Lung (tissue), 17 donors: ENCODE measurements at places on chromosomes 16 and 17.

DNA sequence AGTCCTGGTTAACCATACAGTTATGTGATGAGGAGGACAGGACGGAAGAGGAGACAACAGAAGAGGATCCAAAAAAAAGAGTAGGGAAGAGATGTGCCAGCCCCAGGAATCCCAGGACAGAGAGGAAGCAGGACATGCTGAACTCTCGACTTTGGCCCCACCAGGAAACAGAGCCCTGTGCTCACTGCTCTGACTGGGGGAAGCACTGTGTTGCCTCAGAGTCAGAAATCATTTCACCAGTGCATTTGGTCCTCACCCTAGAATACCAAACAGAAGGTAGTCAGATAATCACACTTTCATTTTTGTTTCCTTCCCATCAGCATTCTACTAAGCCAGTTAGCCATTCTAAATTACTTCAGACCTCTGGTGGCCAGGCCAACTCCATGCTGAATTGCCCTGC, 421.0 kb upstream of the CDH5 start:
- H3K36me3 ChIP-seq = no peaks in the 10 kb centered on the region
- H3K4me3 ChIP-seq = no peak overlapping the region
- no peak overlapping the region for H3K27ac ChIP-seq
- no peaks in the 10 kb centered on the region for H3K4me1 ChIP-seq

GRCh38 chr16:8075271-8075670, 515.0 kb downstream of the TMEM114 start:
- H3K27me3 ChIP-seq = no peaks in the 10 kb centered on the region
- H3K4me1 ChIP-seq = no peaks in the 10 kb centered on the region
- H3K36me3 ChIP-seq = no peaks in the 10 kb centered on the region
- DNase-seq = no peak
- H3K4me3 ChIP-seq = no peak overlapping the region

- no peak overlapping the region for H3K27ac ChIP-seq
- no peaks in the 10 kb centered on the region for H3K27me3 ChIP-seq
- peaks cover 25% of the 10 kb centered on the region for H3K36me3 ChIP-seq
- no peak overlapping the region for H3K4me3 ChIP-seq
- no peaks in the 10 kb centered on the region for H3K4me1 ChIP-seq
- no peak for DNase-seq
These were observed 29.7 kb downstream of the KATNB1 start for GRCh38 chr16:57765160-57765728.

DNA sequence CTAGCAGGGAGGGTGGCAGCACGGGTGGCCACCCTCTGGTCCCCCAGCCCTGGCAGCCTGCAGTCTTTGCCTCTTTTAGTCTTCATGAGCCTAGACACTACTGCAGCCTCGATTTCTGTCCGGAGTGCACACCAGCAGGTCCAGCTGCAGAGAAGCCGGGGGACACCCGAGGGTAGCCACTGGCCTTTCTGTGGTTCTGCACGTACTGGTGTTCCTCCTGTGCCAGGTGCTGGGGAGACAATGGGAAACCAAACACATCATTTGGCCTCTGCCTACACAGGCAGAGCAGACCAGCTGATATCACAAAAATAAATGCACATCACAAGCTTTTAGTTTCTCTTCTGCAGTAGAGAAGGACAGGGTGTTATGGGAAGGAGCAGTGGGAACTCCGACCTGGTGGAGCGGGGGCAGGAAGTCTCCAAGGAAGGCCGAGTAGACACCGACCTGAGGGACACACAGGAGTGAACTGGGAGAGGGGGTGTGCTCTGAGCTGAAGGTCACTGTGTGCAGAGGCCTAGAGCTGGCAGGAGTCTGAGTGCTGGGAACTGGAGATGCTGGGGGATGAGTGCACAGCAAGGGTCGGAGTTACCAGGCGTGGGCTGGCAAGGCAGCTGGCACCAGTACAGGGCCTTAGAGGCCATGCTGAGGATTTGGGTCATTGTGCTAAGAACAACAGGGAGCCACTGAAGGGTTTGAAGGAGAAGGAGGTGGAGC, 23.1 kb downstream of the GPT2 start:
- no peaks in the 10 kb centered on the region for H3K27me3 ChIP-seq
- no peaks in the 10 kb centered on the region for H3K36me3 ChIP-seq
- DNase-seq = no peak
- H3K4me3 ChIP-seq = no peak overlapping the region
- H3K4me1 ChIP-seq = no peaks in the 10 kb centered on the region

DNA sequence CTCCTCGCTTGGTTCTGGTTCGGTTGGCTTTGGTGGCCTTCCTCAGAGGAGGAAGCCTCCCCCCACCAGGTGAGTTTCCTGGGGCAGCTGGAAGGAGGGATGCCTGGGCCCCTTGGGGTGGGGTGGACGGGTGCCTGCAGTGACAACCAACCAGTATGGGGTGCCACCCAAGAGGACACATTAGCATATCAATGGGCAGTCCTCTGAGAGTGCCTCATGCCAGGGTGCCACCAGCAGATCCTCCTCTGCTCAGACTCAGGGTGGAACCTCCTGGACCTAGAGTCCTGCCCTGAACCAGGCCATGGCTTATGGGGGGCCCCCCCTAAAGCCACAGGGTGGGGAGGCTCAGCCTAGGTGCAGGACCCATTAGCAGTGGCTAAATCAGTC, 2.7 kb downstream of the PPP1R1B start:
- no peak overlapping the region for H3K27ac ChIP-seq
- H3K27me3 ChIP-seq = peaks cover 3% of the 10 kb centered on the region
- no peak for DNase-seq
- no peaks in the 10 kb centered on the region for H3K36me3 ChIP-seq
- H3K4me3 ChIP-seq = no peak overlapping the region
- no peaks in the 10 kb centered on the region for H3K4me1 ChIP-seq

- H3K27me3 ChIP-seq = no peaks in the 10 kb centered on the region
- H3K36me3 ChIP-seq = no peaks in the 10 kb centered on the region
- no peaks in the 10 kb centered on the region for H3K4me1 ChIP-seq
- no peak overlapping the region for H3K27ac ChIP-seq
- H3K4me3 ChIP-seq = no peak overlapping the region
These were observed 13.9 kb upstream of the KRTAP17-1 start for GRCh38 chr17:41329279-41329948.

DNA sequence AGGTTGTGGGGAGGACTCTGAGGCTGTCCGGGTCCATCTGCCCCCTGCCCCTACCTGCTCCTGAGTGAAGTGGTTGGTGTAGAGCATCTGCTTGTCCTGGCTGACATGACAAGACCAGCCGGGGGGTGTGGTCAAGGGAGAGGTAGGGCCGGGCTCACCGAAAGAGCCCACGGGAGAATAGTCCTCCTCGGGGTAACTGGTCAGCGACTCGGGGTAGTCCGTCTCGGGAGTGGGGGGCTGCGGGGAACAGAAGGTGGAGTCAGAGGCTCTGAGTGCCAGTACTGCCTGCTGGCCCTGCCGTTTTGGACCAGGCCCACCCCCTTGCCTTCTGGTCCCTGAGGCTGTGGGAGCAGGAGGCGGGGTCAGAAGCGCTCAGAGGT, 27.8 kb downstream of the ARHGAP27 start:
- no peak overlapping the region for H3K27ac ChIP-seq
- H3K4me1 ChIP-seq = peaks cover 5% of the 10 kb centered on the region
- H3K36me3 ChIP-seq = no peaks in the 10 kb centered on the region
- no peak for DNase-seq
- H3K4me3 ChIP-seq = no peak overlapping the region
